ENCODE measurements at places on chromosomes 1 and 21.
A peak's percentile ranks its signal among the peaks of the same experiment; 100 is the strongest.

GRCh38 chr1:208835097-208835463 lies 590.9 kb upstream of the PLXNA2 start:
- no peak for DNase-seq

GRCh38 chr1:189775343-189775742 lies 702.3 kb downstream of the BRINP3 start:
- peak; percentile 70 for DNase-seq

GRCh38 chr1:195584870-195585624 lies 1023.2 kb downstream of the KCNT2 start:
- no peak for DNase-seq

DNA sequence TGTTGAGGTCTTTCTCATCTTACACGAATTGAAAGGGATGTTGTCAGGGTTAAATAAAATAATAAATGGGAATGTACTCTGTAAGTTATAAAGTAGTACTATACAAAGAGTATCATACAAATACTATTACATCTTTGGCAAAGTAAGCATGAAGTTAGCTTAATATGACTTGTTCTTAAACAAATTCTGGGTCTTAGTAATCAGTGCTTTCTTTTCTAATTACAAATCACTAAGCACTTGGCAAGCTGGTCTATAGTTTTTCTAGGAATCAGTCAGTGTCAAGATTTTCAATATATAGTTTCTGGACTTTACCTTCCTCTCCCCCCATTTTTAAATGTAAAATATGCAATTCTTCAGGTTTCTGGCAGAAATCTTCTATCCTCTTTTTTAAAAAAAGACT lies 6.9 kb downstream of the LYST start:
- DNase-seq, result no peak

GRCh38 chr1:199746666-199747384 lies 280.7 kb upstream of the NR5A2 start:
- no peak for DNase-seq

DNA sequence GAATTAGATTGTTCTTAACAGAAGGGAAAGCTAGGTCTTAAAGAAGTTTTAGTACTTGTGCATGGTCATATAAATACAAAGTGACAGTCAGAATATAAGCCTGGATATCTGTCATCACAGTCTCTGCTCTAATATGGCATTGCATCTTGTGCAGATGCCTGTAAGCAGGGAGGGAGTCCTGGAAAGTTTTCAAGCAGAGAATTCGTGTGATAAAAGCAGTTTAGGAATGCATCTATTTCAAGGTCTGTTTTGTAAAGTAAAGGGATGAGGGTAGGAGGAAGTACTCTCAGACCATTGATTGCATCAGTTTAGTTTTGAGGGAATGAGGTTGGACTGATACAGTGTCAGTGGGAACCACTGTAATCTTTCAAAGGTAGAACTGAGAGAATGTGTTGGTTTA lies 30.6 kb downstream of the IARS2 start:
- no peak for DNase-seq

- no peak for DNase-seq
Observed at GRCh38 chr1:31926252-31926651, 11.9 kb downstream of the PTP4A2 start.

GRCh38 chr1:156191292-156191964 lies 2.5 kb upstream of the SLC25A44 start:
- no peak for DNase-seq

- no peak for DNase-seq
Observed at GRCh38 chr1:8256321-8256720, 61.6 kb upstream of the SLC45A1 start.

DNA sequence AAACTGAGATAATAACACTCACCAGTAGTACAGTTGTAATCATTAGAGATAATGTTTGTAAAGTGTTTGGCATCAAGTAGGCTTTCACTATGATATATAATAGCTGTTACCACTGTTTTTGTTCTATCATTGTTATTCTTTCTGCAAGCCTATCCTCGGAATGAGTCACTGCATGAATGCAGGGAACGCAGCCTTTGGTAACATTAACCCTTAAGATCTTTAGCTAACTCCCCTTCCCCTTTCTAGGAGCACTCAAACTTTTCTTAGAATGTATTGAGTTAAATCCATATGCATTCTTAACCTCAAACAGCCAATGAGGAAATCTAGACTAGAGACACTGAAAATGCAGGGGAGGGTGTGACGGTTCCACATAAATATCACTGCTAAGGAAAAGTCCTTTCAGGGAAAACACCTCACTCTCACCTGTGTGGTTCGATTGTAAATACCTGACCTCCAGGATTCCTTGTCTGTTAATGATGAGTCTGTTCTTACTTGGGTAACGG lies 467.3 kb downstream of the SETD4 start:
- DNase-seq, result no peak

GRCh38 chr1:27816921-27817630 lies 13.5 kb upstream of the PPP1R8 start:
- DNase-seq, result peak; percentile 59

DNA sequence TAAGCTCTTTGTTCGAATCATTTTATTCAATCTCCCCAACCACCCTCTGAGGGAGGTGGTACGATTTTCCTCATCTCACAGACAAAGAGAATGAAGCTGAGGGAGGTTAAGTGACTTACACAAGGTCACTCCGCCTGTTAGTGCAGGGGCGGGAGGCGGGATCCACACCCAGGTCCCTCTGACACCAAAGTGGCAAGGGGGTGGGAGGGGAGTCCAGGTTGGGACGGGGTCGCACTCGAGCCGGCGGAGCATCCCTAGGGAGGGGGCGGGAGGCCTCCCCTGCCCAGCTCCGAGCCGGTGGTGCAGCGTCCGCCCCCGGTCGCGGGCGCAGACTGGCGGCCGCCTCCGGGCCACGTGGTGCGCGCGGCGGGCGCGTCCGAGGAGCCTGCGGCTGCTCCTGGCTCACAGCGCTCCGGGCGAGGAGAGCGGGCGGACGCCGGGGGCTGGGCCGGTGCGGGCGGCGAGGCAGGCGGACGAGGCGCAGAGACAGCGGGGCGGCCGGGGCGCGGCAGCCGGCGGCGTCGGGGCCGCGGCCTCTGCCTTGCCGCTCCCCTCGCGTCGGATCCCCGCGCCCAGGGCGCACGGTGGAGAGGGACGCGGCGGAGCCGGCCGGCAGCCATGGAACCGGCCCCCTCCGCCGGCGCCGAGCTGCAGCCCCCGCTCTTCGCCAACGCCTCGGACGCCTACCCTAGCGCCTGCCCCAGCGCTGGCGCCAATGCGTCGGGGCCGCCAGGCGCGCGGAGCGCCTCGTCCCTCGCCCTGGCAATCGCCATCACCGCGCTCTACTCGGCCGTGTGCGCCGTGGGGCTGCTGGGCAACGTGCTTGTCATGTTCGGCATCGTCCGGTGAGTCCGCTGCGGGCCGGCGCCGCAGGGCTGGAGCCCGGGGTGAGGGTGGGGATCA lies at the start of gene OPRD1:
Gene OPRD1 (plus strand): TSS at position 405 of the 903 bp plus-strand sequence. CDS start 214 bp downstream, at position 619.
- DNase-seq, result no peak
